ENCODE measurements at places on chromosomes 12 and 14.

GRCh38 chr12:106074361-106074705 lies 64.4 kb downstream of the NUAK1 start:
- DNase-seq = no peak

GRCh38 chr14:55718551-55718950 lies 138.5 kb downstream of the KTN1 start:
- no peak for DNase-seq

- DNase-seq = no peak
Observed at GRCh38 chr12:104930388-104931326, 27.4 kb downstream of the SLC41A2 start.

DNA sequence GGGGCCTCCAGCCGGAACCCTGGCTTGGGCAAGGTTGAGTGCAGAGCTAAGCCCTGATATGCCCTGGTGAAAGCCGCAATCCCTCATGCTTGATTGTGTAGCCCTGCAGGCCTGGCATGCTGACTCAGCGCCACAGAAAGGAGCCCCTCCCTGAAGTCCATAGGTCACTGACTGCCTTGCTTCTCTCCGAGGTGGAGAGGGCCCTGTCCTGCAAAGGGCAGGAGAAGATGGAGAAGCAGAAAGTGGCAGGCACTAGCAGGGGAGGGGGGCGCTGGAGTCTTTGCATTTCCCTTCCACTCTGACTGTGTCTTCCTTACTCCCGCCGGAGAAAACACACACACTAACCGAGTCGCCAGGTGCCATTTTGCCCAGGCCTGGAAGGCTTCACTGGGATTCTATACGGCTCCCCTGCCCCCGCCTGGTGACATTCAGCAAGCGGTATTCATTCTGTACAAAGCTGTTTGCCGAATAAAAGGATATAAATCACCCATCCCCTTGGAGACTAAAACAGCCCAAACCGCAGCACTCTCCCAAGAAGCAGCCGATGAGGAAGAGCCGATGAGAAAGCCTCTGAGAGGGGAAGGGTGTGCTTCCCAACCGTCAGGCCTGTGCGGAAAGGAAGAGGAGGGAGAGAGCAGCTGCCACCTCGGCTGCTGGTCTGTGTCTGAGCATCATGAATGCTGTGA lies 69.8 kb downstream of the SLC6A12 start:
- no peak for DNase-seq

- no peak for DNase-seq
Observed at GRCh38 chr14:80902608-80903007, 38.9 kb downstream of the CEP128 start.

Data from hematopoietic multipotent progenitor cell treated with erythropoietin and hydrocortisone succinate and interleukin-3 and kit ligand, for 15 days (in vitro differentiated cells).